ENCODE measurements at places on chromosomes 5 and 9.

DNA sequence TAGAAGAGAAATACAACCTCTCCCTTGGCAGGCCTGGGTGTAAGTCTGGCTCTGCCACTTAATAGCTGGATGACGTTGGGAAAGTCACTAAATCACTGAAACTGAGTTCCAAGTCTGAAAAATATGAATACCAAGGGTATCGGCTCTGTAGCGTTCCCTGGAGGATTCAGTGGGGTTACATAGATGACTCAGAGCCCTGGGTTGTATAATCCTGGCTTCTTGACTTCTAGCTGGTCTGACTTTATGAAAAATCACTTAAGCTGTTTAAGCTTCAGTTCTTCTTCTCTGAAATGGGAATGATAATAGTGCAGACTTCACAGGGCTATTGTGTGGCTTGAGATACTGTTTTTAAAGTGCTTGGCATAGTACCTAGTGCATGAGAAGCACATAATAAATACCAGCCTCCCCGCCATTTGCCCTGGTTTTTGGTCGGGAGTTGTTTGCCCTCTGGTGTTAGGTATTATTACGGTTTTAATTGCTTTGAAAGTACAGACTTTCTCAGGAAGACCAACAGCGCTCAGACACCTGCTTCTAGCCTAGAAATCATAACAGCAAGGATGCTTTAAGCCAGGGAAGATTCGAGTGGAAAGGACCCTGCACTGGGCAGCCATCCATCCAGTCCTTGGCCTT, 43.0 kb downstream of the CYFIP2 start:
- no peak for DNase-seq

DNA sequence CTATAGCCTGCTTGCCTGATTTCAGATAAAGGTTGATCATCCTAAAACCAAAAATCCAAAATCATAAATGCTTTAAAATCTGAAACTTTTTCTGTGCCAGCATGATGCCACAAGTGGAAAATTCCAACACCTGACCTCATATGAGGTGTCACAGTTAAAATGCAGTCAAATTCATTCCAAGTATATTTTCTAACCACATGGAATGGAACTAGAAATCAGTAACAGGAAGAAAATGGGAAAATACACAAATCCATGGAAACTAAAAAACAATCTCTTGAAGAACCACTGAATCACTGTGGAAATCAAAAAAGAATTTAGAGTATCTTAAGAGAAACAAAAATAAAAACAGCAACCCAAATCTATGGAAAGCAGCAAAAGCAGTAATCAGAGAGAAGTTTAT, 297.5 kb upstream of the COX7C start:
- DNase-seq = no peak

DNA sequence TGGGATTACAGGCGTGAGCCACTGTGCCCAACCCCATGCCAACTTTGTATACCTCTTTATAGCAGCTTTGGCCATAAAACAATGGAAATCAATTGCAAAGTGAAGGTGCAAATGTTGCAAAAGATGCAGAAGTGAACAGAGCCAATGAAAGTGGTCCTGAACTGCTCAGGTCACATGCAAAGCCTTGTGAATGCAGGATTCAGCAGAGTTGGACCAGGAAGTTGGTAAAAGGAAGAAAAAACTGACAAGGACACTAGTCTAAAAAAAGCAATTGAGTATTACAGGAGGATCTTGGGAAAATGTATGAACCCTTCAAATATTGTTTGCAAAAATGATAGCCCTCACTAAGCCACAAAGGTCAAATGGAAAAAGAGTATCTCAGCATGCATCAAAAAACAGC, 4.5 kb upstream of the MAP3K1 start:
- DNase-seq = no peak

DNA sequence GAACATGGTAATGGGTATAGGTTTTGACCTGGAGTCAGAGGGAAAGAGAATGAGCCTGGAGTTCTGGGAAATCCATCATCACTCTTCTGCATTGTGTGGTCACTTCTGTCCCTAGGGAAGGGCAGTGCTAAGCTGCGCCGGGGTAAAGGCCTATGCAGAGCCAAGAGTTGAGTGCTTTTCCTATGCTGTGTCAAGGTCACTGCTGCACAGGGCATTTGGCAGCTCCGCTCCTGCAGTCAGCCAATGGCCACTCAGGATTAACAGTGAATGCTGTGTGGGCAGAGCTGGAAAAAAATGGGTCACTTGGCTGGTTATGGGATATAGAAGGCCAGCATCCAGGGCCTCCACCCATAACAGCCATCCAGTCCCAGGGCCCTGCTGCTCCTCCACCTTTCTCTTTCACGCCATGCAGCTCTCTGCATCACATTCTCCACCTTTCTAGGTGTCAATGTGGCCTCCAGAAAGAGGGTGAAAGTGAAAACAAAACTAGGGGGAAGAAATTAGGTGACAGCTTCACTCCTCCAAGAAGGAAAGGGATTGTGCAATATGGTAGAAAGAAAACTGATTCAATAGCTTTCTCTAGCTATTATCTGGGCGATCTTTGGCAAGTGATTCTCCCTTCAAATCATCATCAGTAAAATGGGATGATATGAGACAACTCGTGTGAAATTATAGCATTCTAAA, 279.3 kb upstream of the ANKRD55 start:
- DNase-seq = no peak

GRCh38 chr9:70616228-70616990, 202.0 kb upstream of the KLF9 start:
- no peak for DNase-seq

DNA sequence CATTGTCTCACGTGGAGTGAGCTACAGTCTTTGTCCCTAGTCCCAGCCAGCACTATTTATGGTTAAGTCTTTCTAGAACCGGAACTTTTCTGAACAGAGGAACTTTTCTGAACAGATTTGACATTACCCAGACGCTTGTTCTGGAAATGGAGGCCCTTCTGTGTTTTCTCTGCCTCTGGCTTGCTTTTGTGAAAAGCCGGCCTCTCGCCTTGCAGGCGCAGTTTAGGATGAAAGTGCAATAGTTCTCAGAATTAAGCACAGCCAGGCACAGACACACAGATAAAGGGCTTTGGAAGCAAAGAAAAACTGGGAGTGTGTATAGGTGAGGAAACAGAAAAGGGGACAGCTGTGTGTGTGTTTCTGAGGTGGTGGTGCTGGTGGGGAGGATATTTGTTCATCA, 5.9 kb downstream of the GDNF start:
- DNase-seq = no peak

DNA sequence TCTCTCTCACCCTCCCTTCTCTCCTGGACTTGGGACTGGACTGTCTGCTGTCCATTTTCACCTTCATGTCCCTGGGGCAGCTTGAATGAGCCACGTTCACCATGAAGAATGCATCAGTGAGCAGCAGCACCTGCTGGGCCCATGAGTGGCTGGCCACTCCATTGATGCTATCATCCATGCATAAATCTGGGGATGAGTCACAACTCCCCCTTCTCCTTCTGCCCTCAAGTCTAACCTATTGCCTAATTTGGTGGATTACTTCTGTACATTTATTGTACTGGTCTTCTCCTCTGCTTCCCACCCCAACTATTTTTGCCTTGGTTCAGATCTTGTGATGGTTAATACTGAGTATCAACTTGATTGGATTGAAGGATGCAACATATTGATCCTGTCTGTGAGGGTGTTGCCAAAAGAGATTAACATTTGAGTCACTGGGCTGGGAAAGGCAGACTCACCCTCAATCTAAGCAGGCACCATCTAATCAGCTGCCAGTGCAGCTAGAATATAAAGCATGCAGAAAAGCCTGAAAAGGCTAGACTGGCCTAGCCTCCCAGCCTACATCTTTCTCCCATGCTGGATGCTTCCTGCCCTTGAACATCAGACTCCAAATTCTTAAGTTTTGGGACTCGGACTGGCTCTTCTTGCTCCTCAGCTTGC, 46.7 kb downstream of the GDNF start:
- DNase-seq = no peak

GRCh38 chr5:172940268-172941066, 18.8 kb upstream of the RPL26L1 start:
- no peak for DNase-seq

- no peak for DNase-seq
Observed at GRCh38 chr5:36656556-36656955, 50.1 kb downstream of the SLC1A3 start.

GRCh38 chr5:147481874-147482705, 27.8 kb downstream of the DPYSL3 start:
- no peak for DNase-seq

DNA sequence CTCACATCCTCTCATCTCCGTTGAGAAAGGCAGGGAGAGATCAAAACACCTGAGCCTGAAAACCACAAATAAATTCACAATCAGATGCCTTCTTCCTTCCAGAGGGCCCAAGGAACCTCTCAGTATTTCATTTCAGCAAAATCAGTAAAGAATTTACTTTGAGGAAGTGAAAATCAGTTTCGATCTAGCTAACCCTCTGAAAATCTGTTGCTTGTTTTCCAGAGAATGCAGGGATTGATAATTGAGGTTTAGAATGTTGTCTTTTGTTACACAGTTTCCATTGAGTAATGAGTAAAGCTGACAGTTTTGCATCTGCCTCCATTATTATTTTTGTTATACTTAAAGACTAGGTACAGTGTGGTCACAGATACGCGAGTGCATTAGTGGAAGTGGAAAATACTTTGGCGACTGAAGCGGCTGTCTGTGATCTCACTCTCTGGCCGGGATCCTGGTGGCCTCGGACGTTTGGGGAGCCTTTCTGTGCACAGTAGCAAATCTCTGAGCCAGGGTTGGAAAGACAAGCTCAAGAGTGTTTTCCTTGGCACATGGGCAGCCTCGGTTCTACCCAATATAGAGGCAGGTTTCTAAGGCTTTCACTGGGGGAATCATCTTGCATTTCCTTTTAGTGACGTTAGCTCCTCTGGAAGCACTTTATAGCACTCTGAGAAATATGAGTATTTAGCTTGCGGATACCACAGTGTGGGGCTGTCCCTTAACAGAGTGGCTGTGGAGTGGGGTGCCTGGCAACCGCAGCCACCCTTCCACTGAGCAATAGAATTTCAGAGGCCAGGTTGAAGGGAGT, 32.2 kb upstream of the ANGPTL2 start:
- DNase-seq = no peak

DNA sequence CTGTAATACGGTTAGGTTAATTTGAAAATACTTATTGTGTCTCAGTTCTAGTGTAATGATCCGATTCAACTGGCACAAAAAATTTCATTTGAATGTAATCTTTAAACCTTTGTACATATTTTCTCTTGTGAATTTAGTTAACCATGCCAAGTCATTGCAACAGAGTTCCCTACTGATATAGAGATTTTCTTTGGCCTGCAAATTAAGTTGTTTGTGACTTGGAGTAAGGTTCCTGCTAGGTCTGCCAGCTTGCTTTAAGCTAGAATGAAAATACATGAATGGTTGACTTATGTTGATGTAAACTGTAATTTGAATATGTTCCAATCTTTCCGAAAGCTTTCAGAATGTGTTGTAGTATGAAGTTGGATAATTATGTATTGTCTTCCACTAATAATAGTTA, 1004.1 kb upstream of the EDIL3 start:
- no peak for DNase-seq

DNA sequence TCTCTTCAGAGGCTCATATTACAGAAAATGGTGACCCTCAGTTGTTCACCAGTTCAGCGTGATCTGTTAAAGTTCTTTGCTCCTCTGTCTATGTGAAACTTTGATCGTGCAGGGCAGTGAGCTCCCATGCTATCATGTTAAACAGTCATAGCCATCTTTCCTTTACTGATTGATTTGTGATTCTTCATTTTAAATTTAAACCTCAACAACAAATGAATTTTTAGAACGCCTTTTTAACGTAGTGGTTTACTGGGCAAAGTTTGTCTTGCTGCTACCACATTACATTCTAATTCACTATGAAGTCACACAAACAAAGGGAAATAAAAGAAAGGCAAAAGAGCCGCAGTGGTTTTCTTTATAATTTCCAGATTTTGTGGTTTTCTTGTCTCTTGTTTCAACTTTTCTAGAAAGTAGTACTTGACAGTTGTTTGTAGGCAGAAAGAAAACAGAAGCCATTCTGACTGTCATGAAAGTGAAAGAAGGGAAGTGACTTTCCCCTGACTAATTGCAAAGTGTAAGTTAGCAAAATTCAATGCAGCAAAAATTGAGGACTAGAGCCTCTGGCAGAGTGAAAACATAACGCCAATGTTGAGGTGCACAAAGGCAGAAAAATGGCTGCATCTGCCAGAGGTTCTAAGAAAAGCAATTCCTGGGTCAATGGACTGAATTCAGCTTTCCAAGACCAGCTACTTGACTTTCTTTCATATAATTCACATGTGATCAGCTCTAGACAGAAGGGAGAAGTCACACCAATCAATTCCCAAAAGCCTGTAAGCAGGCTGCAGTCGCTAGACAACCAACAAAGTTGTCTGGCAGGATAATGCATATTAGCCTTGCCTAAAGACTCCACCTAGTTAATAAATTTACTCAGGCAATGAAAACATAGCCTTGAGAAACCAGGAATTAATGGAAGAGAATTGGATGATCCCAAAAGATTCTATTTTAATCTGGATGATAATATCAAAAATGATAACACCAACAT, 7.1 kb upstream of the IFNA6 start:
- DNase-seq = no peak

- no peak for DNase-seq
Observed at GRCh38 chr9:99377790-99378775, 156.0 kb downstream of the SEC61B start.

DNA sequence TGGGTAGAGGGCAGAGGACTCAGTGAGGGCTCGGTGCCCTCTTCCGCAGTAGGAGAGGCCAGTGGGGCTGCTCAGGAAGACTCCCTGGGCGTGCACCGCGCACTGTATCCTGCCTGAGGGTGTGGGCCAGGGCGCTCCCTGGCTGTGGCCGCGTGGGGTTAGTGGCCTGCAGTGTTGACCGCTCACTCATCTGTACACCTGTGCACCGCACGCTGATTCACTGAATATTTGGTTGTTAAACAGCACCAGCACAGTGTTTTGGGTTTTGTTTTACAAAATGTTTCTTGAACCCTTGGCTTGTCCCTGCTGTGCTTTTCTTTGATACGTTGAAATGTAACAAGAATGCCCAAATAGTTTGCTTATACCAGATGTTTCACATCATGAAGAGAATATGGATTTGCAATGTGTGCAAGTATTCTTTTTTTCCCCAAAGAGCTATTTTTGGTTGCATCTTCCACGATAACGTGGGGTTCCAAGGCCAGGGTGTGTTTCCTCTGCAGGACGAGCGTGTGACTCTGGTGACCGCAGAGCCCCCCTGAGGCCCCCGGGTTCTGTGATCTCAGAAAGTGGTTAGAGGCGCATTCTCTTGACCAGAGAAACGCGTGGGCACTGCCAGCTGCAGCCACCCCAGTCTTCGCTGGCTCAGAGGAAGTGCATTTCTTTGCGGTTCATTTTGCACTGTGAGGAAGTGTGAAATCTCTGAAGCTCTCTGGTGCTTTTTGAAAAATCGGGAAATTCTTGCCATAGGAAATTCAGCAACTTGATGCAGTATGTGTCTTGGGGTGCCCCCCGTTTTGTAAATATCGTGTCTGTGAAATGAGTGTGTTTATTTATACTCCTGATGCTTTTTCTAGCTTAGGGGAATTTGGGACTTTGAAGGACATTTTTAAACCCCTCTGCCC, 46.9 kb downstream of the AHRR start:
- DNase-seq = no peak

GRCh38 chr9:79652598-79652997, 80.8 kb downstream of the TLE4 start:
- no peak for DNase-seq

- DNase-seq = no peak
Observed at GRCh38 chr5:117624201-117624600, 1049.6 kb upstream of the SEMA6A start.

GRCh38 chr5:61866930-61867329, 439.1 kb upstream of the KIF2A start:
- no peak for DNase-seq

- no peak for DNase-seq
Observed at GRCh38 chr5:129670957-129671500, 76.9 kb upstream of the MINAR2 start.

GRCh38 chr5:15365070-15365469, 134.9 kb upstream of the FBXL7 start:
- no peak for DNase-seq

- no peak for DNase-seq
Observed at GRCh38 chr9:3742586-3742985, 216.8 kb upstream of the RFX3 start.

Measured in stimulated activated CD8-positive, alpha-beta memory T cell treated with anti-CD3 and anti-CD28 coated beads, Interleukin-4, amount 100 ng/mL, for 4 hours (primary cell).